ENCODE measurements at places on chromosomes 4 and X.

DNA sequence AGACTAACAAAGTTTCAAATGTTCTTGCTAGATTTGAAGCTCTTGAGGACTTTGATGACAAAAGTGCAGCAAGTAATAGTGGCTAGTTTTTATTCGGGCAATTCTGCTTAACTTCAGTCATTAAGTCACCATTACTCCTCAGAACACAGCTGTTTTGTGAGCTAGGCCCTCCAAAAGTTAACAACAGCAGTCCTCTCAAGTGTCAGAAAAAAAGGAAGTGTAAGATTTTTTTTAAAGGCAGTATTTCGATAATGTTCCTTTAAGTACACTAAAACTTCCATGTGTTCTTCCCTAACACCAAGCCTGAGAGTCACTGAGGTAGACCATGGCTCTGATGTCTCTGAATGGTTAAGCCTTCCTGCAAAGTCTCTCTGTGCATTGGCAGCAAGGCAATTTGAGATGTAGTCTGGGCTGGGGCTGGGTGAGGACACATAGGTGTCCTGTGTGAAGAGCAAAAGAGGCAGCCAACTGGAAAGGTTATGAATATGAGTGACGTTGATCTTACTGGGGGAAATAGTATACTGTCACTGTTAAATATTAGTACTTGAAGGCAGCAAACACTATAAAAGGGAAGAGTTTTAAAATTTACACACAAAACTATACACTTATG lies 174.0 kb upstream of the MAP3K15 start:
- no peak for DNase-seq

- no peak for DNase-seq
Observed at GRCh38 chr4:110354460-110354859, 121.5 kb upstream of the ENPEP start.

- no peak for DNase-seq
Observed at GRCh38 chr4:101944649-101945048, 154.1 kb downstream of the BANK1 start.

- DNase-seq = no peak
Observed at GRCh38 chr4:87019898-87020297, 85.1 kb downstream of the AFF1 start.

GRCh38 chrX:69539437-69539836 lies 35.3 kb downstream of the NALF2 start:
- DNase-seq = no peak

DNA sequence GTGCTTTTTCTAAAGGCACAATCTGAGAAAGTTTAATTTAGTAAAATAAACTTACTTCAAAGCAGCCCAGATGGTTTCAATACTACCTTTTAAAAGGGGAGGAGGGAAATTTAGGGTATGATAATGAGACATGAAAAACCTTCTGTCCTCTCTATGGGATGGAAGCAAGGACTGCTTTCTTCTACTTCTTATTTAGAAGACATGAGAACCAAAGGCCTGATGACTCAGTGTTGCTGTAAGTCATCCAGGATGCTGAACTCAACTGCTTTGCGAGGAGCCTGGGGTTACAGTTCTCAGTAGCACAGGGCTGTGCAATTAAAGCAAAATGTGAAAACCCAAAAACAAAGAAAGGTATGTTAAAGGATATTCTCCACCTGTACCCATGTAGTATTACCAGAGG lies 140.8 kb upstream of the EDNRA start:
- no peak for DNase-seq
